ENCODE measurements at places on chromosomes 6 and 20.

- no peak for DNase-seq
Measured at GRCh38 chr20:48207505-48207904, 422.2 kb upstream of the SULF2 start.

DNA sequence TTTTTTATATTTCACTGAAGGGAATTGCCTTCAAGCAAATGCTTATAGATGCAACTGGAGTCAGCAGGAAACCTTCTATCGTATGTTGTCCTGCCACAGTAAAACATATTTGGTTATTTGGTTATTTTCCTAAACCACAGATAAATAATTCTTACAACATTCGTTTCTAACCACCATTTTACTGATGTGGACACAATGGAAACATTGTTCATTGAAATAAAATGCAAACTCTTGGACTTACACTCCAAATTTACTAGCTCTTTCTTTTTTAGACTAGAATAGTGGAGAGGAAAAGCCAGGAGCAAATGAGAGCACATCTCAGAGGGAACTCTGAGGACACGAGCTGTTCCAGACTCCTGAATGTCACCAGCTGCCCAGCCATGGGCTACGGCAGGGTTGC is 114.8 kb downstream of the RPS12 start:
- DNase-seq = no peak

- DNase-seq = no peak
Measured at GRCh38 chr6:43428874-43429273, 1.5 kb downstream of the ABCC10 start.

GRCh38 chr6:116925088-116925794 is 48.2 kb downstream of the RFX6 start:
- DNase-seq = peak; percentile 16

DNA sequence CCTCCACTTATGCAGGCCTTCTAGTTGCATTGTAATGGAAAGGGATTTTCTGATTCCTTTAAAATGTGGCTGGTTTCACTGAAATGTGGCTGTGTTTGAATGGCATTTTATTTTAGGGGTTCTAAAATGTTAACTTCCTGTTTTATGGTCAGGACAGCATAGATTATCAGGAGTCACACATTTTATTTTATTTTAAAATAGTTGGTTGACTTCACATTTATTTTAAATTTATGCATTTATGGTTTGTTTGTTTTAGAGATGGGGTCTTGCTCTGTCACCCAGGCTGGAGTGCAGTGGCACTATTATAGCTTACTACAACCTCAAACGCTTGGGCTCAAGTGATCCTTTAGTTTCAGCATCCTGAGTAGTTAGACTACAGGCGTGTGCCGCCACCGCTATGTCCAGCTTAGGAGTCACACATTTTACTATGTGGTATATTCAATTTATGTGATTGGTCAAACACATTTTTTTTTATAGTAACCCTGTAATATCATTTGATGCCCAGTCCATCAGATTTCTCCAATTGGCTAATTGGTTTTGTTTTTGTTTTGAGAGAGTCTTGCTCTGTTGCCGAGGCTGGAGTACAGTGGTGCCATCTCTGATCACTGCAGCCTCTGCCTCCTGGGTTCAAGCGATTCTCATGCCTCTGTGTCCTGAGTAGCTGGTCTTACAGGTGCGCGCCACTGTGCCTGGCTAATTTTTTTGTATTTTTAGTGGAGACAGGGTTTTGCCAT is 2.3 kb downstream of the DTD1 start:
- no peak for DNase-seq

DNA sequence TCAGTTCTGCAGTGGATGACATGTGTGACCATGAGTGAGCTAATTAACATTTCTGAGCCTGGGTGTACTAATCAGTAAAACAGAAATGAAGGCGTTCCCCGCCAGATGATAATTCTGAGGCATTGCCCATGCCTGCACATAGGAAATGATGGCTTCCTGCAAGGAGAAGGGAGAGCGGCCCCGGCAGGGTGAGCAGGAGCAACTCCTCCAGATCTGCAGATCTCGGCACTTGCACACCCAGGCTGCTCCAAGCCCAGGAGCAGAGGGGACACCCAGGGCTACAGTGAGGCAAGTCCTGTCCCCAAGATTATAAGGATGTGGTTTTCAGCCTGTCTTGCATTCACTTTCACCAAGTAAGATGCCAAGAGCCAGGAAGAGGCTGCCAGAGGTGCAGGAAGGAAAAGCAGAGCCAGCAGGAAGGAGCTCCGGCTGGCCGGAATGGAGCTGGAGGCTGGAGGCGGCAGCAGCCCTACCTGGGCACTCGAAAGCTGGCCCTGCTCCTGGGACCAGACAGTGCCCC is 177.5 kb upstream of the CST7 start:
- no peak for DNase-seq

DNA sequence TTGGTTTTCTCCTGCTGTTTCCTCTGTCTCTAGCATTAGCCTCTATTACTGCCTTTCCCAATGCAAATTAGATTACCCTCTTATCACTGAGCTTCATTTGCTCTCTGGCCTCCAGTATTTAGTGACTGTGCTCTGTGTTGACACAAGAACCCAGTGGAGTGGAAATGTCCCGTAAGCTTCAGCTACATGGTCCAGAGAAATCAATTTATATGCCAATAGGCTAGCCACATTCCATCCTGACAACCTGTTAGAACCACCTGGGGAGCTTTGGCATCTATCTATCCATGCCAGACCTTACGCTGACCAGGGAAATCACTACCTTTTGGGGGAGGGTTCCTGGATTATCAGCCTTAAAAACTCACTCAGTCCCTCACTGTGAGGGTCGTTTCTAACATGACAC is 459.6 kb downstream of the UTRN start:
- DNase-seq = no peak

DNA sequence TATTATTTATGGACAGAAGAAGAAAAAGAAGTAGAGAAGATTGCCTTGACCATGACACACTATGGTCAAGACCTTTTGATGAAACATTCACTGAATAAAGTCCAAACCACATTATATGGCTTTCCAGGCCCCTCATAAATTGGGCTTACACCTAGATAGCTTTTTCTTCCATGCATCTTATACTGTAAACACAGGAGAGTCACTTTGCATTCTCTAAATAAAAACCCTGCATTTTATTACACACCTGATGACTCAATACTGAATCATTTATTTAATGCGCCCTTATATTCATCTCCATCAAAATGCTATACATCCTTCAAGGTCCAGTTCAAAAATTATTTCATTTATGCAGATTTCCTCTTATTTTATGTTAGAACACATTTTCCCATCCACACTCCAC is 78.0 kb downstream of the COL21A1 start:
- DNase-seq = no peak

GRCh38 chr20:39468703-39469102 is 506.6 kb downstream of the DHX35 start:
- no peak for DNase-seq

DNA sequence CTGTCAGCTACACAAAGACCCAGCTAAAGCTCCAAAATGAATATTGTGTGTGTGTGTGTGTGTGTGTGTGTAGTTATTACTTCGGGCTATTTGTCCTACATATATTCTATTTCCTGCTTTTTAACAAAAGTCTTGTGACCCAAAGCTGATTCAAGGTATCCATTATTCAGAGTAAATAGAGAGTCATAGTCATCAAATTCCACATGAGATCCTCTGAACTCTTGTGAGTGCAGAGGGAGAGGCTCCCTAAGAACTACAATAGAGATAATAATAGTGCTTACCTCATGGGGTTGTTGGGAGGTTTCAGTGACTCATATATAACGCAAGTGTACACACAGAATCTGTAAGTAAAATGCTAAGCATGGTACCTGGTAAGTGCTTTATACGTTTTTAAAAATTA is 95.6 kb upstream of the SHLD1 start:
- peak; percentile 83 for DNase-seq

GRCh38 chr6:44284121-44284520 is 13.9 kb downstream of the TMEM151B start:
- DNase-seq = no peak

GRCh38 chr20:48400009-48400408 is 427.8 kb downstream of the PREX1 start:
- no peak for DNase-seq

DNA sequence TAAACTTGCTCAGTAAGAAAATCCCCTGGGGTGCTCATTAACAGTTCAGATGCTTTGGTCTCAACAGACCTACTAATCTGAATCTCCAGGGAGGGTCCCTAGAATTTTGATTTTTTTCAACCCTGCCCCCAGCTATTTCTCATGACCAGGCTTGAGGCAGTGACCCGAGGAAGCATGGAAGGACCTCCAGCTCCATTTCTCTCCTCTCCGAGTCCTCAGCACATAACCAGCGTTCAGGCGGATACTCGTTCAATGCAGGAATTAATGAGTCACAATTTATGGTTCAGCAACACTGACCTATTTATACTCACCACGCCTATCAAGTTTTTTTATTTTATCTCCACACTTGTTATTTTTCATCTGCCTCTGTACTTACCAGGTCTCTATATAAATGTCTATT is 369.2 kb upstream of the CDH4 start:
- DNase-seq = no peak

DNA sequence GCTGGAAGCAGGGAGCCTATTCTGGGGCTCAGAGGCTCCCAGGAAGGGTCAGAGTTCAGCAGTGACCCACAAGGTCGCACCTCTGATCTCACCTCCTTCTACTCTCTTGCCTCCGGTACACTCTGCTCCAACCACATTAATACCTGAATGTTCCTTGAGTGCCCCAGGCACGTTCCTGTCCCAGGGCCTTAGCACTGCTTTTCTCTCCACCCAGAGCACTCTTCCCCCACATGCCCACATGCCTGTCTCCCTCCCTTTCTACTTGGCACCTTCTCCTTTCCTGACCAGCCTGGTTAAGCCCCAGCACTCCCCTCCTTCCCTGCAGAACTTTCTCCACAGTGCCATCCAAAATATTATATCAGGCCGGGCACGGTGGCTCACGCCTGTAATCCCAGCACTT is 13.4 kb downstream of the KCNB1 start:
- DNase-seq = no peak

DNA sequence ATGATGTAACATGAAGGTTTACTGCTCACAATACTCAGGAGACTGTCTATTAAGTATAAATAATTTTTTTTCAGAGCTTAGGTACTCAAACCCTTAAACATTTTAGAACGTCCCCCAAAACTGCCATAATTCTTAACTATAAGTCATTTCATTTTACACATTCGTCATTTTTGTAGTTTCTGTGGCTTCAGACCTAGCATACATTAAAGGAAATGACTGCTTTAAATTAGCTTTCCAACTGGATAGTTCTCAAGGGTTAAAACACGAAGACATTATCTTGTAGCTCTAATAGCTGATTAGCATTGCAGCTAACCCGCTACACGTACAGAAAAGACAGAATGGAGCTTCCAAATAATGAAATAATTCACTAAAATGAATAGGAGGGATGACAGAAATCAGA is 24.9 kb upstream of the PLN start:
- DNase-seq = no peak

DNA sequence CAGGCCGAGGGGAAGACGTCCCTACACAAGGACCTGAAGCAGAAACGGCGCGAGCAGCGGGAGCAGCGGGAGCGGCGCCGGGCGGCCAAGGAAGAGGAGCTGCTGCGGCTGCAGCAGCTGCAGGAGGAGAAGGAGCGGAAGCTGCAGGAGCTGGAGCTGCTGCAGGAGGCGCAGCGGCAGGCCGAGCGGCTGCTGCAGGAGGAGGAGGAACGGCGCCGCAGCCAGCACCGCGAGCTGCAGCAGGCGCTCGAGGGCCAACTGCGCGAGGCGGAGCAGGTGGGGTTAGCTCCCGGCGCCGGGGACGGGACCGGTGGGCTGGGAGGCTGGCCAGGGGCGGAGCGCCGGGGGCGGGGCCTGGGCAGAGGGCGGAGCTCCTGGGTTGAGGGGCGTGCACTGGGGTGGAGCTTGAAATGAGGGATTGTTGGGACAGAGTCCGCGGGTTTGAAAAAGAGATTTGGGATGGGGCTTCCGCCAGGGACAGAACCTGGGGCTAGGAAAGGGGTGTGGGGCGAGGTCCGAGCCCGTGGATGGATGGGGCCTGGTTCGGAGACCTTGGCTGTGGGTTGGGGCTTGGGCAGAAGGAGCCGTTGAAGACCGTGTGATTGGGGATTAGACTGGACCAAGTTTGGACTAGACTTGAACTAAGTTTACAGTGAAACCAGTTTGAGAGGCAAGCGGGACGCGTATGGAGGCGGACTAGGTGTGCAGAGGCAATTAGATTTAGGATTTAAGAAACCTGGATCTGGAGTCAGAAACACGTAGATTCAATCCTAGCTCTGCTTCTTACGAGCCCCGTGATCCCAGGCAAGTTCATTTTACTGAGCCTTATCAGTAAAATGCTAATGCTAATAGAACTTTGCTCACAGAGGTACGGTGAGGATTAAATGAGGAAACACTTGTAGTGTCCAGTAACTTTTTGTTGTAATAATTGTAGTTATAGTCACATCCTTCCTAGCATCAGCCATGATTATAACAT is 20.9 kb downstream of the DEF6 start:
- DNase-seq = peak; percentile 82

GRCh38 chr20:7207186-7207798 is 439.8 kb downstream of the BMP2 start:
- DNase-seq = peak; percentile 43

Data from fibroblast of upper back skin (primary cell).